CD4-positive, alpha-beta memory T cell (primary cell): ENCODE measurements at places on chromosomes 12 and 14. TPM values are rescaled to one million over a fixed set of nuclear protein-coding genes. Genes with fewer than 3 reads are reported as not detected.

SIVA1 gene
- 80.2 TPM for total RNA-seq

NRIP2 gene
- total RNA-seq = not detected

TAC3 gene
- not detected for total RNA-seq

GRCh38 chr12:6104027-6104426 lies 20.4 kb downstream of the VWF start:
- H3K36me3 ChIP-seq = no peaks in the 10 kb centered on the region
- H3K4me3 ChIP-seq = no peak overlapping the region
- no peak for DNase-seq
- H3K27ac ChIP-seq = no peak overlapping the region
- no peaks in the 10 kb centered on the region for H3K27me3 ChIP-seq
- no peaks in the 10 kb centered on the region for H3K4me1 ChIP-seq

GRCh38 chr12:18439541-18439940 lies 178.2 kb downstream of the PIK3C2G start:
- no peaks in the 10 kb centered on the region for H3K27me3 ChIP-seq
- H3K36me3 ChIP-seq = no peaks in the 10 kb centered on the region

- H3K4me1 ChIP-seq = no peaks in the 10 kb centered on the region
- H3K27me3 ChIP-seq = no peaks in the 10 kb centered on the region
- H3K36me3 ChIP-seq = no peaks in the 10 kb centered on the region
- no peak for DNase-seq
These were observed 21.3 kb upstream of the RFLNA start for GRCh38 chr12:124273630-124274029.

- no peaks in the 10 kb centered on the region for H3K36me3 ChIP-seq
- H3K27ac ChIP-seq = no peak overlapping the region
These were observed 218.6 kb upstream of the SYT1 start for GRCh38 chr12:78645956-78646355.

DNA sequence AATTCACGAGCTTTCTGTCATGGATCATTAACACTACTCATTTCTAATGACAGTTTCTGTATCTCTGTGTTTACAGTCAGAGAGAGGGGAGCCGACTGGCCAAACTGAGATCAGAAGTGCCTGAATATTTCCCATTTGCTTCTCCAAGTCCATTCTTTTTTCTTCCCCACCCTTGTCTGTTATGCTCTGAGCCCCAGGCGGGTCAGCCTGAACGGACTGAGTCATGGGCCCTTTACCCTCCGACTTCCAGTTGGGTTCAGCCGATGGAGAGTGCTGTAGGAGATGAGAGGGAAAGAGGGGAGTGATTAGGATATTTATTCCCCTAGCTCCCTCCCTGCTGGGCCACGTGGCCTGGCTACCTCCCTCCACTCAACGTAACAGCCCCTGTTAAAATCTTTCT lies 104.7 kb downstream of the PAH start:
- DNase-seq = no peak
- no peak overlapping the region for H3K4me3 ChIP-seq
- no peak overlapping the region for H3K27ac ChIP-seq

DNA sequence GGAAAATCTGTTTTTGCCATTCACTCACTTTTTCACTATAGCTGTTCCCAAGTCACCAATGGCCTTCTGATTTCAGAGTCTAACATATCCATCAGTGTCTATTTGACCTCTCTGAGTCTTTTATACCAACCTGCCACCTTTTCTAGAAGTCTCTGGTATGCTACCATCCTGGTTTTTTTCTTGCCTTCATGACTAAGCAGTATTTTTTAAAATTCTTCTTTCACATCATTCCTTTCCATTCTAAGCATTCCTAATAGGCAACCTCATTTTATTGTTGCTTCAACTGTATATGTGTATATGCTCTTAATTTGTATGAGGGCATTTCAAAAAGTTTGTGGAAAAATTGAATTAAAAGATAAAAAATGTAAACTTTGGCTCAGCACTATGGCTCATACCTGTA lies 5.0 kb downstream of the IRAK4 start:
- no peak overlapping the region for H3K27ac ChIP-seq
- no peak overlapping the region for H3K4me3 ChIP-seq
- H3K27me3 ChIP-seq = no peaks in the 10 kb centered on the region
- DNase-seq = no peak
- H3K36me3 ChIP-seq = no peaks in the 10 kb centered on the region

DNA sequence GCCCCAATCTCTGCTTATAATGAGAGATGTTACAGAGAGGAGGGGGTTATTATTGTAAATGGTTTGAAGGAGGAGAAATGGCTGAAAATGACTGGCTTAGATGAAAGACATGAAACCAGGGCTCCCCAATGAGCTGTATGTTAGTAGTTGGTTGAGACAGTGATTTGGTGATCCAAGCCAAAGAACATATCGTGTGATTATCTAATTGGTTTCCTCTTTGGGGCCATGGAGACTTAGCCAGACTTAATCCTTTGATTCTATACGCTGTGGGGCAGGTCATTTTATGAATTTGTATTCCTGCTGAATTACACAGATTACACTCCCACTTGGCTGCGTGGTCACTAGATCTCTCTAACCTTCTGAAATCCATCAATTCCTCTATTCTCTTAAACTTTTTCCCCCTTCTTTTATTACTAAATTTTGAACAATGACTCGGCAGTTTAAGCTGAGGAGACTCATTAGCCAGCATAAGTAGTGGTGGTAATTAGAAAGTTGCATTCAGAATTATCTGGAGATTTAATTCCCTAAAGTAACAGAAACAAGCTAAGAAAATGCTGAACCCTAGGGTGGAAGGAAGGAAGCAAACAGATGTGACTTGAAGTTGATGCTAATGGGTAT lies 5.3 kb downstream of the TTC8 start:
- no peak overlapping the region for H3K27ac ChIP-seq
- H3K36me3 ChIP-seq = no peaks in the 10 kb centered on the region
- no peaks in the 10 kb centered on the region for H3K27me3 ChIP-seq
- no peak for DNase-seq
- peaks cover 6% of the 10 kb centered on the region for H3K4me1 ChIP-seq

DNA sequence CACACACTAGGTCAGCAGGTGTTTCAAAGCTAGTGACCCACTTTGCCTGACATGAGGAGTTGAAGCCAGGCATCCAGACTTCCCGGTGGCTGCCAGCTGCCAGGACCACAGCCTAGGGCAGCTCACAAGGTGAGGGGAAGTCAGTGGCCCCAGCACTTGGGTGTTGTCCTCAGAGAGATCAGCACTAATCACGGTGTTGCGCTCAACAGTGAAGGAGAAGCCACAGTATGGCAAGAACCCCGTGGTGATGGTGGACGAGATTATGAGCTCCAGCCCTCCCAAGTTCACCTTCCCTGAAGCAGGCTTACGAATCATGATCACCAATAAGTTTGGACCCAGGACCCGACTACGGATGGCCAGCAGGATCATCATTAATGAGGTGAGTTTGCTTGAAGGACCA lies 59.9 kb upstream of the RIN3 start:
- H3K36me3 ChIP-seq = no peaks in the 10 kb centered on the region
- no peaks in the 10 kb centered on the region for H3K4me1 ChIP-seq
- no peak overlapping the region for H3K27ac ChIP-seq
- no peak overlapping the region for H3K4me3 ChIP-seq
- no peak for DNase-seq
- H3K27me3 ChIP-seq = no peaks in the 10 kb centered on the region

DNA sequence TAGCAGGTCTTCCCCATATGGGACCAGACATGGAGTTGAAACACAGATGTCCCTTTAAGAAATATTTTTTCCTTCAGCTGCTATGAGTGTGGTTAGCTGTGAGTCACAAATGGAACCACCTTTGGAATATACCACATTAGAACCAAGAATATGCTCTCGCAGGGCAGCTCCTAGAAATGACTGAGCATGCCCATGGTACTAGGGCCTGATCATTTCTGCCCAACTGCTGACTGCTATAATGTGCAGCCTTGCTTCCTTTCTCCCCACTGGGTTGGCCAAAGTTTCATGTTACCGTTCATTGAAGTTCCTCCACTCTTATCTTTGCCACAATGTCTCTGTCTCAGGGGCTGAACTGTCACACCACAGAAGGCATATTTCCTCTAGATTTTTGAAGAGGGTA lies 1074.6 kb downstream of the FLRT2 start:
- no peak overlapping the region for H3K27ac ChIP-seq
- DNase-seq = no peak
- no peaks in the 10 kb centered on the region for H3K4me1 ChIP-seq
- no peak overlapping the region for H3K4me3 ChIP-seq
- no peaks in the 10 kb centered on the region for H3K27me3 ChIP-seq

DNA sequence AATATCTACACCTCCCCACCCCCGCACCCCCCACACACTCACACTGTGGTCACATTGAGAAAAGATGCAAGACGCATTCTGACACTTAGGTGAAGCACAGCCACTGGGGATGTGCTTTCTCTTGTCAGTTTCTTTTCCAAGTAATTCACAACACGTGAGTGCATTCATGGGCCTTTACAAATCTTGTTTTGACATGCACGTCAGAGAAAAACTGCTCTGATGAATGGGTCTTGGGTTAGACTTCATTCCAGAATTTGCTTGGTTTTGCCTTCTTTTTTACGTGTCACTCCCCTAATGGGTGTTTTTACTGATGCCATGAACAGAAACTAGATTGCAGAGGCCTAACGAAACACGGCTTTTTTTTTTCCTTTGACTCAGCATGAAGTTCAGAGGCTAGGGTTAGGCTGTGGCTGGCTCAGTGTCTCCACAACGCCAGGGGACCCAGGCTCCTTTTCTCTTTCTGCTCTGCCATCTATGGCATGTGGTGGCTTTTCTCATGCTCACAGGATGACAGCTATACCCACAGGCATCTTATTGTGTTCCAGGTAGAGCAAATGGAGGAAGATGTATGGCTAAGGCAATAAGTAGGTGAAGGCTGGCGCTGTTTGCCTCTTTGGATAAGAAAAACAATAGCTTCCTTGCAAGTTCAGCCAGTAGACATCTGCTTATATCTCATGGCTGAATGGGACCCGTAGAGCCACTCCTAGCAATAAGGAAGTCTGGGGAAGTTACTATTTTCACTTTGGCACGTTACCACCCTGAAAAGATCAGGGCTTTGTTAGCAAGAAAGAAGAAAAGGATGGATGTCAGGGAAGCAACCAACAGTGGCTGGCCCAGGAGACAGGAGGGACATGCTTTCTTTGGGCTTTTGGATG lies 253.3 kb downstream of the SLC15A4 start:
- no peaks in the 10 kb centered on the region for H3K4me1 ChIP-seq
- H3K27ac ChIP-seq = no peak overlapping the region
- no peaks in the 10 kb centered on the region for H3K27me3 ChIP-seq
- no peaks in the 10 kb centered on the region for H3K36me3 ChIP-seq
- DNase-seq = no peak

DNA sequence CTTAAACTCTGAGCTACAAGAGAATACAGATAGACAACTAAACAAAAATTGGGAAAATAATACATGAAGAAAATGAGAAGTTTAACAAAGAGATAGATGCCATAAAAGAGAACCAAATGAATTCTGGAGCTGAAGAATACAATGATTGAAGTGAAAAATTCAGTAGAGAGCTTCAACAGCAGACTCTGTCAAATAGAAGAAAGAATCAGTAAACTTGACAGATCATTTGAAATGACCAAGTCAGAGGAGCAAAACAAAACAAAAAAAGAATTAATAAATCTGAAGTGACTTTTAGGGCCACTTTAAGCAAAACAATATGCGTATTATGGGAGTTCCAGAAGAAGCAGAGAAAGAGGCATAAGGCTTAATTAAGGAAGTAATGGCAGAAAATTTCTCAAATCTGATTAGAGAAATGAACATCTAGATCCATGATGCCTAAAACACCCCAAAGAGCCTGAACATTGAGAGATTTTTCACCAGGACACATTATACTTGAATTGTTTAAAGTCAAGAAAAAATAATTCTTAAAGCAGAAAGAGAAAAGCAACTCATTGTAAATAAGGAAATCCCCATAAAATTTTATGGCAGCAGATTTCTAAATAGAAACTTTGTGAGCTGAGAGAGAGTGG lies 61.0 kb upstream of the RNU6-8 start:
- no peak overlapping the region for H3K27ac ChIP-seq
- no peak overlapping the region for H3K4me3 ChIP-seq
- H3K36me3 ChIP-seq = no peaks in the 10 kb centered on the region
- H3K4me1 ChIP-seq = no peaks in the 10 kb centered on the region
- DNase-seq = no peak

GRCh38 chr14:49875640-49876198 lies 17.2 kb upstream of the ARF6 start:
- no peaks in the 10 kb centered on the region for H3K36me3 ChIP-seq
- H3K27ac ChIP-seq = no peak overlapping the region
- H3K4me3 ChIP-seq = no peak overlapping the region
- no peaks in the 10 kb centered on the region for H3K27me3 ChIP-seq
- peaks cover 15% of the 10 kb centered on the region for H3K4me1 ChIP-seq
- DNase-seq = no peak

DNA sequence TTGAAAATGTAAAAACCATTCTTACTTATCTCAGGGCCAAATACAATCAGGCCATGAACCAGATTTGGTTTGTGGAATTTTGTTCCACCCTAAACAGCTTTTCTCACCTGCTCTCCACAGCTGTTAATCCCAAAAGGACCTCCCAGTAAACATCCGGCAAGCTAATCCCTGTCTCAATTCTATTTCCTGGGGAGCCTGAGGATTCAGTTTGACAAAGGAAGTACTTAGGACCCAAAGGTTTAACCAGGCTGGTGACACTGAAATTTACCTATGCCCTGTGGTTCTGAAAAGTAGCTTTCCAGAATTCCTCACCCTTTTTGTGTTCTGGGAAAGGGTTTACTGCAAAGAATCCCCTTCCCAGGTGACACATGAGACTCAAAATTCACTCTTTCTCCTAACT lies 15.0 kb downstream of the CAPZA3 start:
- no peaks in the 10 kb centered on the region for H3K4me1 ChIP-seq
- H3K27me3 ChIP-seq = no peaks in the 10 kb centered on the region
